ENCODE measurements at places on chromosomes 6 and 20.

- DNase-seq = no peak
These were observed 55.1 kb downstream of the CHD6 start for GRCh38 chr20:41563087-41563486.

DNA sequence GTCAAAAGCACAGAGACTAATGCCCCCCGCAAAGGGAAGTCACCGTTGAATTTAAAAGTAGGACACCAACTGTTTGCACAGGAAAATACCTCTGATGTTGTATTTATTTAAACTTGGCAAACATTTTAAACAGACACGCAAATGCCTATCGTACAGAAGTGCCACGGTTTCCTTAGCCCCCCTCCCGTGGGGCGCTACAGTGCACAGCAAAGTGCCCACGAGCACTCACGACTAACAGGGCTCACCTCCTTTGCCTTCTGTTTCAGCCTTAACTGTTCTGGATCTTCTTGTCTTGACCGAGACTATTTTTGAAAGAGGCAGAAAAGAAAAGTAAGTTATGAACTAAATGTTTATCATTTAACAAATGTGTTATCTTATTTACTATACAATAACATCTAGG is 67.8 kb downstream of the TAF4 start:
- DNase-seq = no peak

- no peak for DNase-seq
These were observed 46.2 kb upstream of the SDHAF4 start for GRCh38 chr6:70520575-70520974.

- no peak for DNase-seq
These were observed at the start of gene B3GAT2 for GRCh38 chr6:70956451-70957283. TSS of gene B3GAT2 (minus strand) at chr6:70957060. CDS start at chr6:70956429, 631 bp downstream.

DNA sequence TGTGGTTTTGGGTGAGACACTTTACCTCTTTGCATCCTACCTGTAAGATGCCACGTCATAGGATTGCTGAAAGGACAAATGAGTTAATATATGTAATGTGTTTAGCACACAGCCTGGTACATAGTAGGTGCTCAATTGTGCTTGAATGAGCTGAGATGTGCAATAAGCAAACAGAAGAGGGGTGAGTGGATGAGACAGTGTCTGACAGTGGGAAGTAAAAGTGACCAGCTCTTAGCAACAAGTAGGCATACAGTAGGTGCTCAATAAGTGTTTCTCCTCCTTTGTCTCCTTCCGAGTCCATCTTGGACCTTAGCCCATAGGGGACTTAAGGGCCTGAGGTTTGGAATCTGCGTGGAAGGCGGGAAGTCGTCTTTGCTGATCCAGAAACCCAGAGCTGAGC is 104.7 kb downstream of the CEBPB start:
- DNase-seq = no peak

DNA sequence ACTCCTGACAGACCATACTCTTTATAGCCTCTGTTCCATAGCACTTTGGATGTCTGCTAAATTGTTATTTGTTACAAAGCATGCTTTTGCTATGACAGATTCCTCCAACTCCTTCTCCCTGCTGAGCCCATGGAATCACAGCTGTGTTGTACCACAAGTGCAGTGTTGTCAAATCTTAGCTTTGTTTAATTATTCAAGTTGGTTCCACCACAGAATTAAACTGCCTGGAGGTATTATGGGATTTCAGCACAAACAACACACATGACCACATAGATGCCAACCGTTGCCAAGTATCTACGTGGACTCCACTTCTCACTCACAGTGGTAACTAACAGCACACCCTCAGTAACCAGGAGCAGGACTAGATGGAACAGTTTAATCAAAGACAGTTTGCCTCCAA is 32.7 kb upstream of the MARCKS start:
- no peak for DNase-seq

DNA sequence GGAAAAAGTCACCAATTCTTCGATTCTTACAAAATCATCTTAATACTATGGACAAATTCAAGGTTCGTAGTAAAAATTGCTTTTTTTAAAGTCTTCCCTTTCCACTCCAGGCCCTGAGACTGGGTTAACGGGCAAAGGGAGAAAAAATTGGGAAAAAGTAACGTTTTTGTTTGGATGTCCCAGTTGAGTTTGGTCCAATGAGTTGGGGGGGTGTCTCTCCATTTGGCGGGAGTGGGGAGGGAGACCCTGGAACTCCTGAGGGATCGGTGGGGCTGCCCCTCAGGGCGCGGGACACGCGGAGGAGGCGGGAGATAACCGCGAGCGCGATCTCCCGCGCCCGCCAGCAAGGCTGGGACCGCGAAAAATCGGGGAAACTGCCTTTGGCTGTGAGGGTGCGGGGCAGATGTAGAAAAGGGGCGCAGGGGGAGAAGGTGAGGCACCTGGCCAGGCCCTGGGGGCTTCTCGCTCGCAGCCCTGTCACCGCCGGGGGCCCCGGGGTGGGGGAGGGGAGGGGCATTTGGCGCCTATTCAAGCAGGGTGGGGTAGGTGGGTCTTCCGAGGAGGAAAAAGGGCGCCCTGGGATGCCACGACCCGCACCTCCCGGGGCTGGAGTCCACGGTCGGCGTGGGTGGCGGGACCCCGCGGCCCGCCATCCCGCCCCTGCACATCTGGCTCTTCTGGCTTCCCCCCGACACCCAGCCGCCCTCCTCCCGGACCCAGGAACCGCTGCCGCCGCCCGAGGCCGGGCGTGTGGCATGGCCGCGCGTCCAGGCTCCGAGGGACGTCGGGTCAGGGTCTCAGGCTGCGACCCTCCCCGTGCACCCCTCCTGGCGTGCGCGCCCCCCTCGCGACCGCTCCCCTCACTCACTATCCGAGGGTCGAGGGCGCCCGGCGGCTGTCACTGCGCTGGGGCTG is 595 bp downstream of the FBXO5 start:
- no peak for DNase-seq

GRCh38 chr6:109611502-109611901 is 79.5 kb downstream of the AK9 start:
- DNase-seq = no peak

GRCh38 chr6:2767657-2768524 is 2.7 kb downstream of the WRNIP1 start:
- DNase-seq = no peak

DNA sequence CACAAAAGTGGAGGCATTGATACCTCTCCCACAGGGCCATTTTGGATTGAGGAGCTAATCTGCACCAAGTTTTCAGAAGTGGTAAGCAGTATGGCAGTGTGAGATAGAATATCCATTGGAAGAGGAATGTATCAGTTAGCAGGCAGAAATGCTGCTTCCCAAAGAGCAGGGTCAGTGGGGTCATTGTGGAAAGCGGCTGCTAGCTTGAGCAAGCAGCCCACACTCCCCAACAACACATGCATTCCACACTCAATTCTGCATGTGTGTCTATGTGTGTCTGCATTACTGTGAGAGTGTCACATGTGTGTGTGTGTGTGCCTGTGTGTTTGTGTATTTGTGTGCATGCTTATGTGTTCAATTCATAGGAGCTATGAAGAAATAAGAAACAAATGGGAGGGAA is 190.9 kb upstream of the FOXA2 start:
- no peak for DNase-seq

- peak; percentile 18 for DNase-seq
These were observed 385.0 kb downstream of the CD83 start for GRCh38 chr6:14502551-14502950.

GRCh38 chr6:128759447-128759846 is 123.5 kb upstream of the LAMA2 start:
- no peak for DNase-seq

DNA sequence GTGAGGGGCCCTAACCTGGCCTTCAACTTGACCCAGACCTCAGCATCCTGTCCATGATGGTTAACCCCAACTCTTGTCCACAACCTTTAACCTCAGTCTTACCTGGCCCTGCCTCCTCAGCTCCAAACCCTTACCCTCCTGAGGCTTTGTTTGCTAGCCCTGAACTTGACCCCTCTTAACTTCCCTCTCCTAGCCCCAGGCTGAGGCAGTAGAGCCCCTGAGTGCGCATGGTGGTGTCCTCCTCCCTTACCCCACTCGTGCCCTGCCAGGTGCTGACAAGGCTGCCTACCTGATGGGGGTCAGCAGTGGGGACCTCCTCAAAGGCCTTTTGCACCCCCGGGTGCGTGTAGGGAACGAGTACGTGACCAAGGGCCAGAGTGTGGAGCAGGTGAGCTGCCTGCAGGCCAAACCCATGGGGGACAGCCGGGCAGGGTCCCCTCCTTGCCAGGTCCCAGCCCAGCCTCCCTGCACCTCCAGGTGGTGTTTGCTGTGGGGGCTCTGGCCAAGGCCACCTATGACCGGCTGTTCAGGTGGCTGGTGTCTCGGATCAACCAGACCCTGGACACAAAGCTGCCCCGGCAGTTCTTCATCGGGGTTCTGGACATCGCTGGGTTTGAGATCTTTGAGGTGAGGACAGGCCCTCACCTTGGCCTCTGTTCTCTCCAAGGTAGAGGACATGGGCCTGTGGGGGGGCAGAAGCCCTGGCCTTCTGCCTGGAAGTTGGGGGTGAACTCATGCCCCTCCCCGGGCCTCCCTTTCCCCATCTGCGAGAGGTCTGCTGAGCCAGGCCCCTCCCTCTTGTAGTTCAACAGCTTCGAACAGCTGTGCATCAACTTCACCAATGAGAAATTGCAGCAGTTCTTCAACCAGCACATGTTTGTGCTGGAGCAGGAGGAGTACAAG is 31.9 kb downstream of the MYH7B start:
- DNase-seq = no peak

DNA sequence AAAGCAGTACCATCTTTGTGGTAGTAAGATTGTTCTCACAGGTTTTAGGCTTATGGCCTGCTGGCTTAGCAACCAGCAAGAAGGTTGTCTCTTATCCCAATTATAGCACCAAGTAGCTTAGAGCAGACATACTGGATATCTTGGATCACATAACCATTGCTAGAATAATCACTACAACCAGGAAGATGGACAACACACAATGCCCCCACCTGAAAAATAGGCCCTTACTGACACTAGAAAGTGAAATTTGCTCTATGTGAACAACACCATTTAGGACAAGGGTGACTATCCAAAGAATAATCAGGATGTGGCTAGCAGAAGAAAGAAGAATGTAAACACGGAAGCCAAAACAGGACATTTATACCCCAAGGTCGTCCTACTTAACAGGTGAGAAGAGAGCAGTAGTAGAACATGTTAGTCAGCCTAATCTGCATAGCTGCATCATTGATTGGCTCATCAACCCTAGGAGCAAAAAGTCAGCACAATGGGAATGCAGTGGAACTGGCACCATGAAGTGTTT is 172.7 kb upstream of the MARCKS start:
- DNase-seq = peak; percentile 92

- no peak for DNase-seq
These were observed 8.2 kb downstream of the PPP1R14C start for GRCh38 chr6:150150821-150151646.

- no peak for DNase-seq
These were observed 131.2 kb upstream of the CDYL start for GRCh38 chr6:4644996-4645395.

- DNase-seq = no peak
These were observed 15.9 kb upstream of the KCNK16 start for GRCh38 chr6:39338397-39338796.

- no peak for DNase-seq
These were observed 89.7 kb upstream of the EPB41L1 start for GRCh38 chr20:36064658-36065426.

DNA sequence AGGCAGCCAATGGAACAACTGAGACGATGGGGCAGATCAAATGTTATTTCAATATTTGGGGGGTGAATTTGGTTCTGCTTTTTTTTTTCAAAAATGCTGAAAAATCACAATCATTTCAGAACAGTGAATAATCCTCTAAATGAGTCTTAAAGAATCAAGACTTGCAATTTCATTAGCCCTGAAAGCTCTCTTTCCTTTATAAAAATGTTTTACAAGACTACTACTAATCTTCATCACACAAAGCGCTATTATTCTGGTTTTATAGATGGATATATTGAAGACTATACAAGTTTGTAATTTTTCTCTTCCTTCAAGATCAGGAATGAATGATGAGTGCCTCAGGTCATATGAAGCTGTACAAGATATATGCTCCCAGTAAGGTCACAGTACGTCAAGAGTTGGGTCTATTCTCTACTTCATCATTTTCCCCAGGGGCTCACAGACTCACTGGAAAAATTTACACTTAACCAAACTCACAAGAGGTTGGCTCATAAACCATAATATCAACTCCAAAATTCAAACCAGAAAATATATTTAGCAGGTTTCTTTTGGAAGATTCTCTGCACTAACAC is 19.5 kb downstream of the RNF24 start:
- DNase-seq = no peak

DNA sequence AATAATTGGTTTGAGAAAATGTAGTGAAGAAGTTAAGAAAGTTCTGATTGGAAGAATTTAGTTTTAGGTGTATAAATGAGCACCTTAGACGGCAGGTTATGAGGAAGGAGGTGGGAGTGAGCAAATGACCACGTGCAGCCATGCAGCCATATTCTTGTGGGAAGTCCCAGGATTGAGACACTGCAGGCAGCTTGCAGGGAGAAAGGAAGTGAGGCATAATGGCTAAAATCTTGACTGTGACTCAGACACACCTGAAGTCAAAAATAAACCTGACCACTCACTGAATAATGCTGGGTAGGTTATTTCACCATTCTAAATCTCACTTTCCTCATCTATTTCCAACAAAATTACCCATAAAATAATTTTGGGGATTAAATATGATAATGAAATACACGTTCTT is 16.6 kb downstream of the DSE start:
- DNase-seq = peak; percentile 94

DNA sequence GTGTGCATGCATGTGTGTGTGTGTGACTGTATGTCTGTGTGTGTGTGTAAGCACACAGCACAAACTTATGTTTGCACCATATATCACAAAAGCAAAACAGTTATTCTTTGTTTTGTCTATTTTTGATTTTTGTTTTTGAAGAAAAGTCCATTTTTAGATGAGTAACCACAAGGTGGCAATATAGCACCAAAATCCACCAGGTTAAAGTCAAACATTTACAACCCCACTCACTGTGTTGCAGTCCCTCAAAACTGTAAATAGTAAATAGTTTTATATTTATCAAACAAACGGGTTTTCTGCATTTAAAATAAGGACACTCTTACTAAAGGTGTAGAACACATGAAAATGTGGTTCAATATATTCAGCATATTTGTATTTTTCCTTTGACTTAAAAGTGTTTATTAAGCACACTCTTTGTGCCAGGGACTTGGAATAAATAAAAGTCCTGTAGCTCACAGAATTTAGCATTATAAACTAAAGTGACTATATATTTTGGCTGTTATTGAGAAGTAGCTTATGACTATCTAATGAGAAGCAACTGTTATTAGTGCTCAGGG is 118.5 kb downstream of the GFRAL start:
- DNase-seq = no peak

GRCh38 chr20:34311118-34312023 is 8.2 kb upstream of the AHCY start:
- DNase-seq = no peak

- DNase-seq = no peak
These were observed 97.6 kb downstream of the SLC22A23 start for GRCh38 chr6:3359101-3359752.

DNA sequence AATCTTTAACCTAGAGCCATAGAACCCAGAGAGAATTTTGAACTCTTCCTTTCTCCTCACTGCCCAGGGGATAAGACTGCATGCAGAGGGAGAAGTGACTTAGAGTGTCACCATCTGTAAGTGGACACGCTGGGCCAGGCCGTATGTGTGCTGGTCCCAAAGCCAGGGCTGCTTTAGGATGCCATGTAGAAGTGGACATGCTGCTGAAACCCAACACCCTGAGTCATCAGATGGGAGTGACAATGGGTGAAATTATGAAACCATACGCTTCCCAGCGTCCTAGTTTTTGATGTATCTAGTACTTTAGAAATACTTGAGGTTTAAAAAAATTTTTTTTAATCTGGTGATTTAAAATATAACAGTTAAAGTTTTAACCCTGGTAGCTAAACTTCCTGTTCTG is 191.1 kb downstream of the FNDC1 start:
- DNase-seq = no peak
